ENCODE measurements at places on chromosomes 2 and 18.
A peak's percentile ranks its signal among the peaks of the same experiment; 100 is the strongest.

GRCh38 chr2:7060631-7061449, 143.6 kb downstream of the RNF144A start:
- no peak for DNase-seq

- no peak for DNase-seq
Observed at GRCh38 chr2:109211315-109211714, 82.3 kb downstream of the SH3RF3 start.

GRCh38 chr2:73202156-73203054, at the start of gene NOTO:
Gene NOTO, plus strand, starts transcription at chr2:73202574. Its CDS starts 93 bp downstream, at chr2:73202667.
- peak; percentile 18 for DNase-seq

- no peak for DNase-seq
Observed at GRCh38 chr2:31013301-31013700, 124.9 kb downstream of the GALNT14 start.

- DNase-seq, result peak; percentile 94
Observed at GRCh38 chr2:43426305-43427031, 169.4 kb downstream of the THADA start.

DNA sequence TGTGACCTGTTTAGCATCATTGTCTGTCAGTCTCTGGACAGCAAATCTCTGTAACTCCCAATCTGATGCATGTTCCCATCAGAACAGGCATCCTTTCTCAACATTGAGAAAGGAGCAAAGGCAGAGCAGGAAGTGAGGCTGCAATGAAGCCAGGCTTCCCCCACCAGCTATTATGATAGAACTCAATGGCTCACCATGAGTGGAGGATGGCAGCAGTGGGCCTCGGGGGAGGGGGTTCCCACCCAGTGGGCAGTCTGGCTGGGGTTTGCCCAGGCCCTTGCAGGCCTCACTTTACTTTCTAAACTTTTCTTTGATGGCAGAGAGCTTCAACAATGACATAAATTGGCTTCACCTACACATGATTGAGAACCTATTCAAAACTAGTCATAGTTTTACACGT, 240.6 kb upstream of the CXCR4 start:
- DNase-seq, result no peak

- DNase-seq, result peak; percentile 37
Observed at GRCh38 chr2:85926931-85927661, 38.3 kb upstream of the ST3GAL5 start.

DNA sequence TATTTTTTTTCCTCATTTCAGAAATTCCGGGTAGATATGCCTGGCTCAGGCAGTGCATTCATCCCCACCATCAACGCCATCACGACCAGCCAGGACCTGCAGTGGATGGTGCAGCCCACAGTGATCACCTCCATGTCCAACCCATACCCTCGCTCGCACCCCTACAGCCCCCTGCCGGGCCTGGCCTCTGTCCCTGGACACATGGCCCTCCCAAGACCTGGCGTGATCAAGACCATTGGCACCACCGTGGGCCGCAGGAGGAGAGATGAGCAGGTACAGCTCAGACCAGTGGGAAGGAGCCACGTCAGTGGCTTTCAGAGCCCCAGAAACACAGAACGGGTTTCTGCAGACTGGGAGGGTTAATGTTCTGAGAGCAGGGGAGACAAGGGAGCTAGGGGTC, 11.4 kb downstream of the FOSL2 start:
- DNase-seq, result no peak

DNA sequence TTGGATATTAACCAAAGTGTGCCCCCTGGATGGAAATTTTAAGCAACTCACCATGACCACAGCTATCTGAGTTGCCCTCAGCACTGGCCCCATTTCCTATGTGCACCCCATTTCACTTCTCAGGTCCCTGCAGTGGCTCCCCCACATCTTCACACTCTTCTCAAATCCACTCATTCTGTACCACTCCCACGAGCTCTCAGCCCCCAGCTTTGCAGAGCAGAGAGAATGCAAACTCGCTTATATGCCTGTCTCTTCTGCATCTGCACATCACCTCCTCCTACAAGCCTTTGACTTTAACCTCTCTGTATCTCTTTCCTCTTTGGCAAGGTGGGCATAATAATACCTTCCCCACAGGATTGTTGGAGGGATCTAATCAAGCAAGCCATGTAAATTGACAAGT, 46.2 kb downstream of the DPYSL5 start:
- DNase-seq, result no peak

DNA sequence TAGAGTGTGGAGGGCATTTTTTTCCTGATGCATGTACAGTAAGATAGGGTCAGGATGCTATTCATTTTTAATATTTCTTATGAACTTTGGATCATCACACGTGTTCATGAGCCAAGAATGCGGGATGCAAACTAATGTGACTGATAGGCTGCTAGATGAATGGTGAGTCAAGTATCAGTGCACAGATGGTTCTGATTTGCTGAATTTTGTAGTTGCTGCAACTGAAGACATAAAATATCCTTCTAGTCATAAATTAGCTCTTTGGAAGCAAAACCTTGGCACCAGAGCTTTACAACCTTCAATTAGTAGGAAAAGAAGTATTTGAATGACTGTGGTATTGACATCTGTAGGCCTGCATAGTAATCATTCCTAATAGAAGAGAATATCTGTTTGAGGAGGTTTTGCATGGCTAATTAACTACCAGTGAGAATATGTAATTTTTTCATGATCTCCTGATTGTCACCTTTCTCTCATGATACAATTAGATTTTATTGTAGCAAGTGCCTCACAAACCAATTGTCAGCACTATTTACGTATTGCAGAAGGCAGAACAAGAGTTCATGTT, 94.0 kb downstream of the VRK2 start:
- peak; percentile 51 for DNase-seq

GRCh38 chr2:169823996-169824372, 721 bp downstream of the METTL5 start:
- DNase-seq, result peak; percentile 40

DNA sequence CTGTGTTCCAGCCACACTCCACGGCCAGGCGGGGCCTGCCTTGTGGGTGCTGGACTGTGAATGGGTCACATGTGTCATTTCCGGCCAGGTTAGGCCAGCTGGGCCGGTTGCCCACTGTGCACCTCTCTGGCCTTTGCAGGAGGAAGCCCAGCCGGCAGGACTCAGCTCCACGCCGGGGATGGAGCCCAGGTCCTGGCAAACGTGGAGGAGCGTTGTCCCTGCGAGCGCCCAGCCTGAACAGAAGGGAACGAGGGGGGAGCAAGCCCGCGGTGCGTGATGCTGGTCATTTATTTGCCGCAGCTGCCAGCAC, 152.9 kb downstream of the PXDN start:
- no peak for DNase-seq

- peak; percentile 25 for DNase-seq
Observed at GRCh38 chr18:22214731-22215528, 45.5 kb downstream of the GATA6 start.

DNA sequence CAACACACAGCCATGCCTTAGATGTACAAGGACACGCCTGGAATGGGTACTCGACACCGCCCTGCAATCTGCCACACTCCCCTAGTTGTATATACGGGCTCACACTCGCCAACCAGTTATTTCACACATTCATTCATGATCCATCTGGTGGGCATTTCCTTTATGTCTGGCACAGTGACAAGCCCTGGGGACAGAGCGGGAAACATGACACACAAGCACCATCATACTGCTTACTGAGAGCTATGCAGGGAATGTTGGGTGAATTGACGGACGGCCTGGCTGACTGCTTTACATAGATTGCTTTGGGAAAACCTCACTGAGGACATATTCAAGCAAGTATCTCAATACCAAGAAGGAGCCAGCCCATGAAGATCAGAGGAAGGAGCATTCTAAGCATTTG, 448.0 kb upstream of the SPRED2 start:
- DNase-seq, result peak; percentile 3

- DNase-seq, result peak; percentile 26
Observed at GRCh38 chr2:196849895-196850294, 40.7 kb upstream of the C2orf66 start.

DNA sequence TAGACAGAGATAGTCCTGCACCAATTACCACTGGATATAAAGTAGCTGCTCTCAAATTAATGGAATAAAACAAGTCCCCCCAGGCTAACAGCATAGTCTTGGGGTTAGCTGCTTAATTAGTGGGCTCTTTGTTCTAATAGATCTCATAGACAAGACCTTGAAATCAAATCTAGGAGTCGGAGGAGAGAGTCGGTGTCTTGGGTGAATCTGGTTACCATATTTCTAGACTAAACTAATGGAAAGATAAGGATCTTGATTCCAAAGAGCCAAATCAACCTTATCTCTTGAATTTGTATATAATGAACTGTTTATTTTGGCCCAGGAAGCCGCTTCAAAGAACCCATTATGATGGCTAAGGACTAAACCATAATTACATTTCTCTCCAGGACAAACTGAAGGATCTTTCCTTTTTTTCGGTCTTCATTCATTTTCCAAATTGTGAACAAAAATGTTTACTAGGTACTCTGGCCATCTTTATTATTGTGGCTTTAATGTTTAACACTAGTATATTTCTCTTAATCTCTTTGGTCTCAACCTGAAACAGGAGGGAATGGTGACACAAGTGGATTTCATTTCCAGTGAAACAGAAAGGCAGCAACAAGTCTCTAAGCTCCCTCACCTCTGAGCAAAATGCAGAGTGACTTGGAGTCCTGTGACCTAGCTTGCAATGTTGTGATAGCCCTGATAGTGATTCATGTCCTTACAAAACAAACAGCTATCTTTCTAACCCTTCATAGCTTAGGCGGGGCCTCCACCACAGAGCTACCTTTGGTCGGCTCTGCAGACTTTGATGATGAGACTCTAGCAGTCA, 137.9 kb upstream of the PARD3B start:
- peak; percentile 3 for DNase-seq

DNA sequence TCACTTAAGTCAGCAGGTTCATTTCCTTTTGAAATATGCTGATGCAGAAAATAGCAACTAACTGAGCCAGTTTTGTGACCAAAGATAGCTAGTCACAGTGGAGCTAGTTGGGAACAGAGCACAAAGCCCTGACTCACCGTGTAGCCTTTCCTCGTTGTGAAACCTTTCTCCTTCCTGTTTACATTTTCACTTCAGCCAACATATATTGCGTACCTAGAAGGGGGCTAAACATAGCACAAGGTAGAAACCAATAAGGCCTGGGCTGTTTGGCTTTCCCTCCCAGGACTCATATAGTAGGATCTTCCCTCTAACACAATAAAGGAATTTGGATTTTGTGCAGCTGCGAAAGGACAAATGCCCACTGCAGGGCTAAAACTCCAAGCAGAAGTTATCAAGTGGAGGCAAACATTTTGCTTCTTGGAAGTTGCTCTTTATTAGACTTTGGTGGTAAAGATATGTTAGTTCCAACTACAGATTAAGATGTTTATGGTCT, 24.5 kb upstream of the LPIN2 start:
- peak; percentile 75 for DNase-seq

DNA sequence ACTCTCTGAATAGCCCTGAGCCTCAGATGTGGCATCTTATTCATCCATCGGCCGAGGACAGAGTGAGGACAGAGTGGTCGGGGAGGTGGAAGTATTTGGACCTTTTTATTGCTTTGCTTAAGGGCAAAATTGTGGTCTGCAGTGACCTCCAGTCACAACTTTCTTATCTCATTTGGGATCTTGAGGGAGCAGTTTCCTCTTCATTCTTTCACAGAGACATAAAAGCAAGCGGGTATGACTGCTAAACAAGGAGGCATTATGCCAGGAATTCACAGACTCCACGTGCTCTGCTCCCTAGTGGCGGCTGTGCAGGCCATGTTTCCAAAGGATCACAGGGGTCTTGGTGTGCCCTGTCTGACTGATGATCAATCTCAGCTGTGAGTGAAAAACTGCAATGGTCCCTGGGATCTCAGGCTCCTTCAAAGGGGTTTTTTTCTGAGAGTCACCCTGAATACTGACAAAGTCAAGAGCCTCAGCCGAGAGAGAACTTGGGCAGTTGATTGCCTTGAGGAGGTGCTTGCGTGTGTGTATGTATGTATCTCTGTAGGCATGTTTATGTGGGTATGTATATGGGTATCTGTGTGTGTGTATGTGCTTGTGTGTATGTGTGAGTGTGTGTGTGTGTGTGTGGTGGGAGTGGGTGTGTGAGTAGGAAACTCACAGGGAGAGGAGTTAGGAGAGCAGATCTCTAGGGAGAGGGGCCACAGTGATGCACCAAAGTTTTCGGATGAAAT, 47.7 kb downstream of the RAPGEF4 start:
- peak; percentile 90 for DNase-seq

DNA sequence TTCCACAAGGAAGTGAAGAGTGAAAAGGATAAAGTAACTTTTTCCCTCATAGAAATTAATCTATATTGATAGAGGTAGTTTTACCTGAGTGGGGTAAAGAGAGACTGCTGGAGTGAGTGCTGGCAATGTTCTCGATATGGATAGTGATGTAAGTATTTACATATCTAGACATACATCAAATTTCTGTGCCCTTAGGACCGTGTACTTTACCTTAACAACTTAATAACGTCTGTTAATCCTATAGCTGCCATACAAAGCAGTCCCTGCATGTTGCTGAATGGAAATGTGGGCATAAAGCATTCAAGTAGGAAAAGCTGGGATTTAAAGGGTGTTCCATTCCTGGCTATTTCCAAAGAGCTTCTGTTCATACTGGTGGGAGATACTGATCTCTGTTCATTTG, 162.4 kb upstream of the NOSTRIN start:
- no peak for DNase-seq

DNA sequence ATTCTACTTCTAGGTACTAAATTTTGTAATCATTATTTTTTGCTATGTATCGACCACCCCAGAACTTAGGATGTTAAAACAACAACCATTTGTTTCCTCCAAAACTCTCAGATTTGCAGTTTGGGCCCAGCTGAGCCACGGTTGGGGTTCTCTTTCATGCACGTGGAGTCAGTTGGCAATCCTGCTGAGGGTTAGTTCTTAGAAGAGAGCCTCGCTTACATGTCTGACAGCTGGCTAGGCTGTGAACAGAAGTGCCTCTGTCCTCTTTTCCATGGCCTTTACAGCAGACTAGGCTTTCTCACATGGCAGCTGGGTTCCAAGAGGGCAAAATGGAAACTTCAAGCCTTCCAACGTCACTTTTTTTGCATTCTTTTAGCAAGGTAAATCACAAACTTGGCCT, 9.3 kb upstream of the RGPD4 start:
- DNase-seq, result no peak

DNA sequence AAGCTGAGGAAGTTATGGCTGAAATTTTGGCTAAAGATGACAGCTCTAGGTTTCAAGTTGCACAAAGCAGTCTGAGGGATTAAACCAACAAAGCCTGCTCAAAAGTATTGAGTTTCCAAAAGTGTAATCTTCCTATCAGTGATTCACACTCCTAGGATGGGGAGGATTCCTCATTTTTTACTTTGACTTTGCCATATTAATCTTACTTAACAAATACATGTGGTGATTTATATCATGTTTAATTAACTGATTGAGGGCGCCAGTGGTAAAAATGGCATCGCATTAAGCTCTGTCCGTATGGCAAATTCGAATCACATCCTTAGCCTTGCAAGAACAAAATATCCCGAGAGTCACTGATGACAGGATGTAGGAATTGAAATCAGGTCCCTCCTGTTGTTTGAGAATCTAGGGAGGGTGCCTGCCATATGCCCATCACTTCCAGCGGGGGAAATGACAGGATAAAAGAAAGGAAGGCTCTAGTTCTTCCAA, 78.1 kb upstream of the ETAA1 start:
- DNase-seq, result no peak

GRCh38 chr2:149020432-149020851, 18.1 kb upstream of the LYPD6B start:
- DNase-seq, result no peak

Data from adipocyte (in vitro differentiated cells).